NCI-H446 treated with DMSO at 0.1 percent for 48 hours (cell line): ENCODE measurements at places on chromosomes 7 and 10.

GRCh38 chr10:7432884-7433726 is 22.3 kb upstream of the SFMBT2 start:
- no peak for DNase-seq

DNA sequence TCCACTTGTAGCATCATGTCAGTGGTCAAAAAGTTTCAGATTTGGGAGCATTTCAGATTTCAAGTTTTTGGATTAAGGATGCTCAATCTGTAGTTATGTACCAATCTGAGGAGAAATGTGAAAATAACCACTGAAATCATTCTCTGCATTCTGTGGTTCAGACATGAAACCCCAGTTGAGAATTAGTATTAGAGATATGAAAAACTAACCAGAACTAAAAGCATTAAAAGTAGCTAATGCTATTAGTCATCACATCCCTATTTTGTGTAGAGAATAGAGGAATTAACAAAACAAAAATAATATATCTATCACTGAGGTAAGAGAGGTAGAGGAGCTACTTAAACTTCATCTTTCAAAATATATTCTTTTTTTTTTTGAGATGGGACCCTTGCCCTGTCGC is 28.0 kb downstream of the MICU1 start:
- no peak for DNase-seq

- no peak for DNase-seq
Measured at GRCh38 chr7:66348959-66349358, 143.8 kb downstream of the TPST1 start.

GRCh38 chr7:49774459-49775064 is 1.1 kb downstream of the VWC2 start:
- DNase-seq: no peak

GRCh38 chr10:35194906-35195305 is 68.3 kb downstream of the CREM start:
- DNase-seq: no peak
